ENCODE measurements at places on chromosomes 7 and 10. TPM values are rescaled to one million over a fixed set of nuclear protein-coding genes. Genes with fewer than 3 reads are reported as not detected.

Gene TSPAN33
- total RNA-seq = 35.6 TPM

Gene GSTK1
- total RNA-seq = 61.1 TPM

Gene NPSR1
- not detected for total RNA-seq

Gene ACTR3C
- 0.92 TPM for total RNA-seq

- DNase-seq = no peak
Observed at GRCh38 chr7:108282427-108282996, 152.4 kb upstream of the LAMB4 start.

GRCh38 chr7:101633511-101633910, 4.4 kb upstream of the MYL10 start:
- DNase-seq = no peak

GRCh38 chr7:74103219-74103772, 19.7 kb downstream of the LIMK1 start:
- no peak for DNase-seq
